ELR (cell line): ENCODE measurements at places on chromosomes 2 and 18.

- no peak for DNase-seq
Measured at GRCh38 chr2:74383254-74383653, 3.1 kb upstream of the DCTN1 start.

GRCh38 chr18:24616653-24617052, 156.2 kb downstream of the HRH4 start:
- no peak for DNase-seq

GRCh38 chr2:53490659-53491058, 276.9 kb upstream of the CHAC2 start:
- DNase-seq = peak; percentile 57

DNA sequence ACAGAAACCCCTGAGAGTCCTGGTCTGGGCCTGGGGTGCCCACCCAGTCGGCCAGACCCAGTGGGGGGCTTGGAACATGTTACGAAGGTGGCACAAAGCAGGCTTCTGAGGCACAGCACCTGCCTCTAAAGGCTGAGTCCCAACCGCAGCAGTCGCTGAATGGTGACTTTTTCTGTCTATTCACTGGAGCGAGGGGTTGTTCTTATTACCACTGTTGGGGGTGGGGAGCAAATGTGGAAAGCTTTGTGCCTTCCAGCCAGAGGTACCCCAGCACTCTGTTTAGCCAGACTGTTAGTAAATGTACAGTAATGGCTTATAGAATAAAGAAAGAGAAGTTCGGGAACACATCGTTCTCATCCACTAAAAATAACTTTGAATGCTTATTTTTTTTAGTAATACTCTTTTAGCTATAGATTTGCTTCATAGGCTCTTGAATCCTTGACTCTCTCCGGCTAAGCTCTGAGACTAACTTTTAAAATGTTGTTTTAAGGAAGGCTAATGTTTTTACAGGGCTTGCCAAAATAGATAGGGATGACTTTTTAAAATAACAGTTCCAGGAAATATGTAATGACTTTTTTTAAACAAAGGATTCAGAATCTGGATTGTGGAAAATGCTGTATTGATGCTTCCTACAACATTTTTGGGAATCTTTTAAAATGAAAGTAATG, 23.4 kb upstream of the PTPN2 start:
- no peak for DNase-seq

GRCh38 chr2:10009811-10010781, 33.3 kb upstream of the KLF11 start:
- peak; percentile 38 for DNase-seq

GRCh38 chr2:127597046-127597983, 48.6 kb upstream of the GPR17 start:
- DNase-seq = no peak

DNA sequence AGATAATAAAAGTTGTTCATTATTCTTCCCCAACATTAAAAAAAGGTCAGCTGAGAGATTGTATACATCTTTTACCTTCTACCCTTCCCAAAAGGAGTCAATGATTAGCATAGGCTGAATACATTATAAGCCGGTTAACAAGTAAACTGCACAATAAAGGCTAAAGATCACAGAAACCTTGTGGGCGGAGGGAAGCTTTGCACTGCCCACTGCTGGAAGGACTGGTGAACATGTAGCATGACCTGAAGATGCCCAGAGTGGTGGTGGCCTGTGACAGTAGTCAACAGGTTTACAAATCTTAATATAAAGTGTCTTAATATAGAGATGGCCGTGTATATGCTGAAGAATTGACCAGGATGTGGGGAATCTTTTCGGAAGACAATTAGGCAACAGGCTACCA, 35.6 kb downstream of the ARL5A start:
- DNase-seq = peak; percentile 2

DNA sequence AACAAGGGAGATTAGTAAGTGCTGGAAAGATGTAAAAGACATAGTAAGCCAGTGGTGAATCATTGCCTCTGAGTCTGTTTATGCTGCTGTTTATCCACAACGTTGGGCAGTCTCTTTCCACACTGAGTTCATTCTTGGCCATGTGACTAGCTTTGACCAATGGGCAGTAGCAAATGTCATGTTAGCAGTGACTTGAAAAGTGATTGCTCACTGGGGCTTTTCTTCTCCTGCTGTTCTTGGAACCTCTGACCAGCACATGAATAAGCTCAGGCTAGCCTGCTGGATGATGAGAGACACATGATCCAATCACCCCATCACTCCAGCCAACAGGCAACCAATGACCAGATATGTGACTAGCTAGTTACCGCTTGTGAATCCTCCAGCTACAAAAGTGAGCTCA, 360.4 kb downstream of the SLC4A3 start:
- peak; percentile 95 for DNase-seq
